ENCODE measurements at places on chromosomes 6 and 20.

DNA sequence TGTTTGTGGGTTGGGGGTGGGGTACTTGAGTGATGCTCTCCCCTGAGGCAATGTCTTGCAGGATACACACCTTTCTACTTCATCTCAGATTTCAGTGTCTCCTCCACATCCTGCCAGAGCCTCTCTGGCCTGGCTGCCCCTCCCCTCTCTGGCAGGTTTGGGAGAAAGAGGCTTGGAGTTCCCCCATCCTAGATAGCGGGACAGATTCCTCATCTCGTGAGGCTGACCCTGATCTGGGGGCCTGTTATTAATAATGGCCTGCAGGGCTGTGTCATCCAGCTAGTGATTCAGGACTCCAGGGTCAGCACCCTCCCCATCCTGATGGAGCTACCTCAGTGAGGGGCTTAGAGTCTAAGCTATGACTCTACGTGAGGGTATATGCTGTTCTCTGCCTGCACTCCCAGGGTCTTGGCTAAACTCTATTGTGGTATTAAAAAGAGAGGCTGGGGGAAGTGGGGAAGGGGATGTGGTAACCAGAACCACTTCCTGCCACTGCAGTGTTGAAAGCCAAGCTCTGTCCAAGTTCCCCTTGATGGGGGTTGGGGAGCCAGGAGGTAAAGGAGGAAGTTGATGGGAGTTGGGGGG is 3.7 kb upstream of the MMP9 start:
- DNase-seq: no peak

DNA sequence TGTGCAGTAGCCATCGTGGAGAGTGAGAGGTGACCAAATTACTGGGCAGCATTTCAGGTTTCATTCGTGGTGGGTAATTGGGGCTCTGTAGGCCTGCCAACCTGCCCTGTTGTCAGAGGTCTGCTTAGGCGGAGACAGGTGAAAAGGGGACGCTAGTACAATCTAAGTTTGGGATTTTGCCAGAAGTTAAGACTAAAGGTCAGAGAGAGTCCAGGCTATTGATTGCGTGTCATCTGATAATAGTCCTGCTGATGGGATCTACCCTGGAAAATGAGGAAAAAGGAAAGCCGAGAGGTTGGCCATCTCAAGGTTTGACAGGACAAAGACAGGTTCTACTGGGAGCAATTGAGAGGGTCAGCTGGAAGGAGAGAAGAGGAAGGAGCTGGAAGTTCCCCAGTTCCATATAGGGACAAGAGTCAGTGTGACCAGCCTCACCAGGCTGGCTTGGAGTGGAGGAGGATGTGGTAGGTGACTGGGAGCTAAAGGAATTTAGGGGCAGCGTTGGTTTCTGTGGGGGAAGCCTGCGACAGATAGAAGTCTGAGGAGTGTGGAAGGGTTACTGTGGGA is 10.9 kb downstream of the ARFGEF2 start:
- no peak for DNase-seq

DNA sequence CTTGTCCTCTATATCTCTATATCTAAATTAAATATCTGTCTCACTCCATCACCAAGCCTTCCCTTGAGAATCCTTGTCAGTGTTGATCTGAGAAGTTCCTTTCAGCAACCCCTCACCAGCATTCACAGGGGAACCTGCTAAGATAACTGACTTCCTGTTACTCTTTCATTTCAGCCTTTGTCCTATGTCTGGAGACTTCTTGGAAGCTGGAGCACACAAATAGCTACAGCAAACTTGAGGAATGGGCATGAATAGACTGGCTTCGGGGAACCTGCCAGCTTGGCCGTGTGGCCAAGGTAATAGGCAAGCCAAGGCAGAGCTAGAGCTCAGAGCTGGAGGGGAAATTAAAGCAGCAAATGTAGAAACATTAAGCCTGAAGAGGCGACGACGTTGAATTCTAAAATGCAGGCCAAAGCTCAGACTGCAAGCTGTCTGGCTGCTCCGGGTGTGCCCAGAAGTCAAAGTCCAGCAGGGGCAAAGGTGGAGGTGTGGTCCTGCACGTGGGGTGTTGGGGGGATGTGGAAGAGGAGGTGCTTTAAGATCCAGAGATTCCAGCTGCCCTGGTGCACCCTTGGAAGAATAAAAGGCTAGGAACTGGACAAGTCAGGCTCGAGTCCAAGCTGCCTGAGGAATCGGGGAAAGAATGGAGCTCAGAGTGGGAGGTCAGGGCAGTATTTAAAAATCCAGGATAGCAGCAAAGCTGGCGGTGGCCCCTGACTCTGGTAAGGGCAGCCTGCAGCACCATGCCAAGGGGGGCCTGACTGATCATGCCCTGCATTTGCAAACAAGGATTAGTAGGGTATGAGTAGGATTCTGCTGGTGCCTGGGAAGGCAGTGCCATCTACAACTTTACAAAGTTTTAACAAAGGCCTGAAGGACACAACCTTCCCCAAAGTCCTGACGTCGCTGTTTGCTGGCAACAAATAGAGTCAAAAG is 185.0 kb upstream of the SGK1 start:
- no peak for DNase-seq

DNA sequence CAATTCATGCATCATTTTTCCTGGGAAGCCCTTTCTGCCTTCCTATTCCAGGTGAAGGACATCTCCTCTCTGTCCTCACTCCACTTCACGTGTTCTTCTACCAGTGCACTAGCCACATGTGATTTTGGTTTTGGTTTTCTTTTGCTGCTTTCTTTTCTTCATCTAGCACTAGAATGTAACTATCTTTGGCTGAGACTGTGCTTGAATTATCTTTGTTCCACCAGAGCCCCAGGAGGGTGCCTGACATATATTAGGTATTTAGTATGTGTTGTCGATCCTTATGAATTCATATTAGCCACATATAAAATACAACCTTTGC is 79.9 kb downstream of the VGLL2 start:
- no peak for DNase-seq

- no peak for DNase-seq
These were observed 63.8 kb upstream of the TINAG start for GRCh38 chr6:54244430-54244829.

GRCh38 chr20:41567615-41568014 is 50.6 kb downstream of the CHD6 start:
- no peak for DNase-seq

GRCh38 chr6:8180327-8181159 is 78.2 kb upstream of the EEF1E1 start:
- no peak for DNase-seq

DNA sequence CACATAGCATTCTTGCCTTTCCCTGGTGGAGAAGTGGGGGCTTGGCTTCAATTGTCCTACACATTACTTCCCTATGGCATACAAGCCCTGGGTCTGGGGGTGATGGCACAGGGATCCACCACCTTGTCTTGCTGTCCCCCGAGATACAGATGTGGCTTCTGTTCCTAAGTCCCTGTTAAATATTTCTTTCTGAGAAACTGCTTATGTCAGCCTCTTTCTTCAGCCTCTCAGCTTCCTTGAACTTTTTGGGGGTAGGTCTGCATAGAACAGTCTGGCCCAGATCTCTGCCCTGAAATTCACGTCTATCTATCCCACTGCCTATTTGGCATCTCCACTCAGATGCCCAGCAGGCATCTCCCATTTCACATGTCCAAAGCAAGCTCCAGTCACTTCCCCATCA is 177.4 kb downstream of the SCP2D1 start:
- DNase-seq: no peak

- DNase-seq: no peak
These were observed 152.7 kb upstream of the ENPP5 start for GRCh38 chr6:46323312-46323965.

- DNase-seq: no peak
These were observed 32.7 kb downstream of the COL20A1 start for GRCh38 chr20:63325554-63326313.

GRCh38 chr6:16949716-16950115 is 152.1 kb upstream of the STMND1 start:
- DNase-seq: no peak

DNA sequence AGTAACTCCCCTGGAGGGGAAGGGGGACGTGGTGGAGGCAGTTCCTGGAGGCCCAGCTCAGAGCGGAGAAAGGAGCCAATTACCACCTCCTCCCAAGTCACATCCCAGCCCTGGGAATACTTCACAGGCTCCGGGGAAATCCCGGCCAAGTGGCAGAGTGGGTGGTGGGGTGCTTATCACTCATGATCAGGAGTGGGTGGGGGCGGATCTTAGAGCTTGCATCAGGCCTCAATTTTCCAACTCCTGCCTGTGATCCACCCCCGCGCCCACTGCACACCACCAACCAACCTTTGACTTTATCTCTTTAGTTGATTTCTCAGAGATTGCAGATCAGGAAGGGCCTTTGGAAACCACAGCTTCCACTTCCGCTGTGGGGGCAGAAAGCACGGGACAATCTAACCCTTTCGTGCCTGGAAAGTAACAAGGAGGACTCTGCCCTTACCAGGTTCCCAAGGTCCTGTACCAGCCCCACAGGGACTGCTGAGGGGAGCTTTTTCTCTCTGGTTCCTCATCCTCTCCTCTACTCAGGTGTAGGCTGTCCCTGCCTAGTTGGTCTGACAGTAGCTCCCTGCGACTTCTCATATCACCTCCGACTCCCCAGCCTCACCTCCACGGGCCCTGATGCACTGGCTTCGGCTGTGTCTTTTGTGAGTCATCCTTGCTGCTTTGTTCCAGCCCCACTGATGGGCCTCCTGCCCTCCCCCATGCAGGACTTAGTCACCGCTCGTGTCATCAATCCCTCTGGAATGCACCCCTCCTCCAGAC is 24.9 kb upstream of the IER3 start:
- DNase-seq: no peak

GRCh38 chr20:39395478-39396291 is 433.5 kb downstream of the DHX35 start:
- no peak for DNase-seq

DNA sequence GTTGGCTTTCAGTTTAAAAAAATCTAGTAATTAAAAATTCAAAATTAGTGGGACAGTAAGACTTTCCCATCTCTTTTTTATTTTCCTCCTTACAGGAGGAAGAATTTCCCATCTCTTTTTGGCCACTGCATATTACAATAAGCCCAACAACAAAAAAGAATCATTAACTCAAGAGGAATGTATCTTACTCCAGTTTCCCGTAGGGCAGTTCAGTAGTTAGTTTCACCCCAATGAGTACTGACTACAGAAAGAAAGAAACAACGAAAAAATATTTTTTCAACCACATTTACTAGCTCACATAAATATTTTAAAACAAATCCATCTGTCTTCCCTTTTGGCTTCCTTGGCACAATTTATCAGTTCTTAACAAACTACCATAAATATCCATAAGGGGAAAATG is 14.9 kb upstream of the BLOC1S5 start:
- no peak for DNase-seq
